ENCODE measurements at places on chromosomes 3 and 15.

GRCh38 chr3:162704799-162705385 lies 1208.3 kb downstream of the OTOL1 start:
- no peak for DNase-seq

DNA sequence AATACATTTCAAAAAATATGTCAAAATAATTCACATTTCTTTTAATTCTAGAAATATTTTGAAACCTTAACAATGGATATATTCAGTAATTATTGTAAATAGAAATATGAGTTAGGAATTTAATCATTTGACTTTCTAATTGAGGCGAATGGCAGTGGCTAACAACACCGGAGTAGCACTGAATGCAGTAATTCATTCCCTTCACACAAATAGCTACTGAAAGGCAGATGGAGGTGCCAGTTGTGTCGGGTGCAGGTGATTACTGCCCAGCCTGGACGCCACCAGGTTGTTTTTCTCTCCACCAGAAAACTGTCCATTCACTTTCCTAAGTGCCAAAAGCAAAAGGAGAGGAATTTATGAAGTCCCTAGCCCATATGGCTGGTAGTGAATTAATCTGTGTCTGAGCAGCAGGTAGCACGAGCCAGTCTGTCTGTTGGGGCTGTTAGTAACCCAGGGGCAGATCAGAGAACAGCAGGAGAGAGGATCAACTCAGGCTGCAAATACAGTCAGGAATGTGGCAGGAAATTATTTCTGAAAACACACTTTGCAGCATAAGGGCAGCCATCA lies 79.3 kb upstream of the GMNC start:
- no peak for DNase-seq

GRCh38 chr3:10274601-10275000 lies 18.1 kb downstream of the GHRL start:
- DNase-seq = no peak

DNA sequence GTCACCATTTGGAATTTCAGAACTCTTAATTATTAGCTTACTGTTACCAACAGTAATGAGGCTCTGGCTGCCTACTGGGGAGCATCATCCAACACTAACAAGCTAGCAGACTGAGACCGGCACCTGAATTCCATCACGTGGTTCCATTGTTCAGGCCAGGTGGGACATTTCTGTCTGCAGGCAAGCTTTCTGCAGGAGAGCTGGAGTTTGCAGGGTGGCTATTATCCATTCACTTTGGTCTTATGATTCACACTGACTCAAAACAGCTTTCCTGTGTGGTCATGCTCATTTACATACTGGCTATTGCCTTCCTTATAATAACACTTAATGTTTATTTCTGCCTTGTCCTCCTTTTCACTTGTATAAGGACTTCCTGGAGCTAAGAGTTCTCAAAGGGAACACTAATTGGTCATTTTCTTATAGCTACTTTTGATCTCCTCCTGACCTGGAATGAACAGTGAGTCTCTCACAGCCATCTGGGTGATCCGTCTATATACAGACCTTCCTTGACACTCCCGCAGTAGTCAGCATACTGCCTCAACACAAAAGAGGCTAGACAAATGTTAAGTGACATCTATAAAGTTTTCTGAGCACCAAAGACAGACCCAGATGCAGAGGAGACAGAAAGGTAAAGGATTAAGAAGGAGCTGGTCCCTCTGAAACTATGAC lies 695.4 kb downstream of the FHIT start:
- DNase-seq = no peak

- DNase-seq = no peak
These were observed 46.7 kb downstream of the NKIRAS1 start for GRCh38 chr3:23869977-23870662.

GRCh38 chr3:116920826-116921610 lies 211.4 kb downstream of the TUSC7 start:
- DNase-seq = no peak
